ENCODE measurements at places on chromosomes 3 and 15.

- peak; percentile 77 for DNase-seq
These were observed 179.4 kb downstream of the OPA1 start for GRCh38 chr3:193772422-193772763.

GRCh38 chr3:131501949-131502348 is 822 bp downstream of the MRPL3 start:
- DNase-seq, result peak; percentile 9

GRCh38 chr3:101861212-101861788 is 12.0 kb downstream of the NFKBIZ start:
- DNase-seq, result no peak

GRCh38 chr3:13078163-13078905 is 5.1 kb upstream of the IQSEC1 start:
- peak; percentile 84 for DNase-seq

DNA sequence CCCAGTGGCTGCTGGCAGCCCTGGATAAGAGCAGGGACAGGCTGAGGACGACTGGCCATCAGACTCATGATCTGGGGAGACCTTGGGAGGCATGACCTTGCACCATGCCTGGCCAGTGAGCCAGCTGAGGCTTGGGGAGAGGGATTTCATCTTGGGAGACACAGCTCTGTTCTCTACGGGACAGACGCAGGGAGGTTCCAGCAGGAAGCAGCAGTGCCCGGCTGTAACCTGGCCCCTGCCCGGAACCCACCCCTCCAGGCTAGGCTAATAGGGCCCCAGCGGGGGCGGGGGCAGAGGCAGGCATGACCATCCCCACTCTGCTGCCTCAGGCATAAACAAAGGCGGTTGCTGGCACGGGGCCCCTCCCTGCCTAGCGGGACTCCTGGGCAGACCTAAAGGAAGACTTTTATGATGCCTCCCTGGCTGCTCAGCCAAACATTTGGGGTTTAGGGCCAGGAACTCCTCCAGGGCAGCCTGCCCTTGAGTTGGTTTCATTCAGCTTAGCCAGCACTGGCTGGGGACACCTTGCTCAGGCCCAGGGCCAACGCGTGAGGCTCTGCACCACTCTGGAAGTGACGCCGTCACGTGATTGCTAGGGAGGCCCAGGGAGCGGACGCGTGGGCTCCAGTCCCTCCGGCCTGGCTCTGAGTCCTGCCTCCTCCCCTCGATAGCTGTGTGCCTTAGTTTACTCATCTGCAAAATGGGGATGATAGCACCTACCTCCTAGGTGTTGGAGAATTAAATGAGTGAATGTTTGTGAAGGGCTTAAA is 27.6 kb downstream of the HDAC11 start:
- peak; percentile 71 for DNase-seq
